ENCODE measurements at places on chromosomes 2 and 18. TPM values are rescaled to one million over a fixed set of nuclear protein-coding genes. Genes with fewer than 3 reads are reported as not detected.

GRCh38 chr2:72136933-72137497 is 10.6 kb downstream of the CYP26B1 start:
- no peak for DNase-seq

DNA sequence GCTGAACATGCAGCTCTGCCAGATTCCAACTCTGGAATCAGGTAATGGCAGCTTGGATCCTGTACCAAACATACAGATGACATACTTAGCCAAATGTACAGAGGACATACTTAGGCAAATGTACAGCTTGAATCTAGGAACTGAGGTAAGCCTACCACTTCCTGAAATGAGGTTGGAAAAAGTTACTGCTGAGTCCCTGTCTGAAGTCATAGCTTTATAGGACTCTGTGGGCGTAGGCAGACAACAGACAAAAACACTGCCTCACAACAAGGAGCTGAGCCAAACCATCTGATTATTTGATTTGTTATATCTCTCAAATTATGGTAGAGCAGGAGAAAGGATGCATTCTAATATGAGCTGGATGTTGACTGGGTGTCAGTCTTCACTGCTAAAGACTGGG is 290.2 kb upstream of the TCF4 start:
- DNase-seq = no peak

DNA sequence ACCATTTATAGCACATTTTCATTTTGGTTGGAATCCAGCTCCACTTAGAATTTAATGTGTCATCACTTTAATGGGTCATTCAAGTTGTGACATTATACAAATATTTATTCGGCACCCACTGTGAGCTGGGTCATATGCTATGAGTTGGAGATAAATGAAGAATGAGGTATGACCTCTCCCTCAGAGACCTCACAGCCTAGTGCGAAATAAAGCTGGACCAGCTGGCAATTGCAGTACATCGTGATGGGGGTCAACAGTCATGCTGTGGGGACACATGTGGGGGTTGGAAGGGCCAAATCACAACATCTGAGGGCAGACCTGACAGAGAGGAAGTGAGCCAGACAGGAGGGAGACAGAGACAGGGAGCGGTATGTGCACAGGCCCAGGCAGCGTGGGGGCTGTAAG is 175.4 kb downstream of the MAIP1 start:
- DNase-seq = no peak

UBE2E3 gene
- total RNA-seq = 84.9 TPM

GRCh38 chr2:222577341-222577740 is 78.6 kb downstream of the FARSB start:
- DNase-seq = peak; percentile 22

B3GNT7 gene
- 89.4 TPM for total RNA-seq

DNA sequence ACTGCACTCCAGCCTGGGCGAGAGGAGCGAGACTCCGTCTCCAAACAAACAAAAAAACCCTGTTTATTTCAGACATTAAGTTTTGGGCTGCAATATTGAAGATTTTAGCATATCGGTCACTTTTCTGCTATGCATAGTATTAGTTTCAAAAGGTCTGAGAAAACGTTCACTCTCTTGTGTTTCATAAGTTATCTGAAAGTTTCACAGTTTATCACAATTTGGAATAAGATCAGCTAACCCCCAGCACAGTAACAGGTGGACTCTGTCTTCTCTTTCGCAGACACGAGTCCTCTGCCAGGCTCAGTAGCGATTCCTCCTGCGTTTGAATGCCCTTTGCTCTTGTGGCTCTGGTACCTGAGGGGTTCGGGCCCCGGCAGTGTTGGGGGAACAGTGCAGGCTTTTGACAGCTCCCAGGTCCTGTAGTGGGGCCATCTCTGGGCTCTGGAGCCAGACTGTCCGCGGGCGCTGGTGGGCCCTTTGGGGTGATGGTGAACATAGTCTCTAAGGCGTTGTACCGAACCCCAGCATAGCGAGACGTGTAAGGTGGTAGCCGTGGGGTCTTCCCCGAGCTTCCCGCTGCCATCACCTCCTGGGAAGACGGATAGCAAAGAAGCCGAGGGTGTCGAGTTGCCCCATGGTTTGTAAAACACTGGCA is 20.4 kb downstream of the NFATC1 start:
- no peak for DNase-seq

DNA sequence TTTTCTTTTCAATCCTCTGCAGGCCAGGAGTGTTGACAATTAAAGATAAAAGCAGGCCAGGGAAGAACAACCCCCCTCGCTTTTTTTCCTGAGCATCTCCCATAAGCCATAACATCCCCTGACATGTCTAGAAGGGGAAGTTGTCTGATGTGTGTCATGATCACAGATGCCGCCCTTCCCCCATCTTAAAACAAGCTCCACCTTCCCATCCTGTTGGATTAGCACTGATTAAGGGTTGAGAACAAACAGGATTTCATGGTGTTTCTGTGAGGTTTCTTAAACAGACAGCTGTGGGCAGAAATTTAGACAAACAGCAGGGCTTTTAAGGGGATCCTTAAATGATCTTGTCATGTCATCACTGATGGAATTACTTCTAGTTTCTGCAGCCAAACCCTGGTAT is 59.4 kb upstream of the UPP2 start:
- DNase-seq = no peak

DNA sequence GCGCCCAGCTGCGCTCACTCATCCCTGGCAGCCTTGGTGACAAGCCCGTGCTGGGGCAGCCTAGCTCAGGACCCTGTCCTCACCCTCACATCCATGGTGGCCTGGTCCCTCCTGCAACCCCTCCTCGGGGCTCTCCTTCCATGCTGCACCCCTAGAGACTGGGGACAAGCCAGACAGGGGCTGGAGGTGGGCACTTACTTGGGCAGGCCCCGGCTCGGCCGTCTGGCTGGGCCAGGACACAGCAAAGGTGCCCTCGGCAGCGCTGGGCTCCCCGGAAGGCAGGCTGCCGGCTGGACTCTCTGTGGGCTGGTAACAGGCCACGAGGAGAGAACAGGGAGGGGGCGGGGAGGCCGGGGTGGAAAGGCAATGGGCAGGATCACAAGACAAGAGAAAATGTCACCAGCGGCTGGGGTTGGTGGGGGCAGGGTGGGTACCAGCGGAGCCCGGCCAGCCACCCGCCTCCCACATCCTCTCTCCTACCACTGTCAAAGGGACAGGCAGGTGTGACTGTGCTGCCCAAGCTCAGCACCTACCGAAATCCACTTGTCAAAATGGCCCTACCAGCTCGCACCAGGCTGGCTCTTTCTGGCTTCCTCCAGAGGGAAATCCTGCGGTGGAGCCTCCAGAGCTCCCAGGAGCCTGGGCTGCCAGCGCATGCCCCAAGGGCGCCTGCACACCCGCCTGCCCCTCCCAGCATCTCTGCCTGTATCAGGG is 54.7 kb downstream of the BIN1 start:
- DNase-seq = no peak

DUSP19 gene
- total RNA-seq = 0.97 TPM

GRCh38 chr18:72762515-72763122 is 105.2 kb downstream of the NETO1 start:
- DNase-seq = peak; percentile 73

DNA sequence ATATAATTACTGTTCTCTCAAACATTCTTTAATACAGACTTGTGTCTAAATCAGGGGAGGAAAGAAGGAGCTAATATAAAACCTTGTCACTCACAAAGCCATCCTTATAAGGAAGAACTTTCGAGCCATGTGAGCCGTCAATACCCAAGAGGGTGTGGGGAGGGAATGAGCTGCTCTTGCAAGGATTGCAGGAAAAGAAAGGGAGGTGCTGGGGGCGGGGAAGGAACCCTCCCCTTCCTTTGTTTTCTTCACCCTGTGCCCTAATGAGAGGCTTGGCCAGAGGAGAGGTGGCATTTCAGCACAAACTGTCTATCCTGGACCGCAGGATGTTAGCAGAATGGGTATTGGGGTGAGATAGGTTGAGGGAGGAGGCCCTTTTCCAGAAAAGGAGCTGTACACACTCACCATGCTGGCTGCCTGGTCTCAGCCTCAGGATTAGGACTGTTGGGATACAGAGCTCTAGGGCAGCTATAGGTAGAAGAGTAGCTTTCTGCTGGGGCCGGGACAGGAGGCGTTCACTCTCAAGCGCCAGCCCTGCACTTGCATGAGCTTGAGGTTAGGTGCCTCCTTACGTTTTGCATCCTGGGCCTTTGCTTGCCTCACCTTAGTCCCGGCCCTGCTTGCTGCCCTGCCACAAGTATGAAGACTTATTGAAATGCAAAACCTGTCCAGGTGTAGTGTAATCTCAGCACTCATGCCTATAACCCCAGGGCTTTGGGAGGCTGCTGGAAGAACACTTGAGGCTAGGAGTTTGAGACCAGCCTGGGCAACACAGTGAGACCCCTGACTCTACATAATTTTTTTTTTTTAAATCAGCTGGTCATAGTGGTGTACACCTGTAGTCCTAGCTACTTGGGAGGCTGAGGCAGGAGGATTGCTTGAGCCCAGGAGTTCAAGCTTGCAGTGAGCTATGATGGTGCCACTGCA is 190.5 kb downstream of the LOXHD1 start:
- DNase-seq = no peak
